ENCODE measurements at places on chromosomes 12 and 14.

DNA sequence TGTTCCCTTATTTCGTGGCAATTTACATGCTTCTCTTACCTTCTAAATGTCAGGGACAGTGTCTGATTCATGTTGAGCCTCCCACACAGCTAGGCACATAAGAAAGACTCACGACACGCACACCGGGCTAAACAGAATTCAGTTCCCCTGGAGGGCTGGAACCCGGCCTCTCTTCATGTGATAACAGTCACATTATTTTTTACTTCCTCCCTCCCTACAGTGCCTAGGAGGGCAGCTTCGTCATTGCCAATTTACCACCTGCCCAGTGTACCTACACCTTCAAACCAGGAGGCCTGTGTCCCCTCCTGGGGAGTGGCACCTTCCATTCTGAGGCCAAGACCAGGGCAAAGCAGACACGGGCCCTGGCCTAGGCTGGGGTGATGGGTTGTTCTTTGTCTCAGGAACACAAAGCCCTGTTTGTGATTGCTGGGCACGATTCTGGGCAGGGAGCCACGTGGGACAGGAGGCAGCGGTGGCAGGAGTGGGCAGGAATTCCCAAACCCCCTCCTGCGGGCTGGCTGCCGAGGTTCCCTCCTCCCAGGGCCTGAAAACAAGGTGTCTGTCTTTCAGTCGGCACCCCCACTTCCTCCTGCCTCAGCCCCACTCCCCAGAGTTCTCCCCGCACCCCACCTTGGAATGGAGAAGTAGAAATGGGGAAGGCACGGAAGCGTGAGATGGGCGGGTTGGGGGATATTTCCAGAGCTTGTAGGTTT is 6.8 kb upstream of the RASAL1 start:
- no peak for DNase-seq

- no peak for DNase-seq
Measured at GRCh38 chr12:56634242-56634836, 4.2 kb upstream of the BAZ2A start.

DNA sequence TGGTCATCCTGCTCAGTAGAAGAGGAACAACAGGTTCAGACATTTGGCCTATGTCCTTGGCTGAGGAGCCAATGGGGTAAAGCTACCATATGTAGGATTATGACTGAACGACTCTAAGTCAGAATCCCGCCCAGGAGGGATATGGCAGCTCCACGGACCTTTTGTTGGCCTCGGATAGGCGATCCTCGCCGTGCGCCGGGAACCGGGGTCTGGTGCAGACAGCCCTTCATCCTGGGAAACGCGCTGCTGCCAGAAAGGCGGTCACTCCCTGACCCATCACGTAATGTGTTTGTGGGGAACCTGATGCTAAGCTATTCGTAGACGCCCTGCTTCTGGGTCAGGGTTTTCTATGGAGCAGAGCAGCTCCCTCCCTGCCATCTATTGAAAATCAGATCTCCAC is 178.9 kb upstream of the ALG10B start:
- DNase-seq: no peak

DNA sequence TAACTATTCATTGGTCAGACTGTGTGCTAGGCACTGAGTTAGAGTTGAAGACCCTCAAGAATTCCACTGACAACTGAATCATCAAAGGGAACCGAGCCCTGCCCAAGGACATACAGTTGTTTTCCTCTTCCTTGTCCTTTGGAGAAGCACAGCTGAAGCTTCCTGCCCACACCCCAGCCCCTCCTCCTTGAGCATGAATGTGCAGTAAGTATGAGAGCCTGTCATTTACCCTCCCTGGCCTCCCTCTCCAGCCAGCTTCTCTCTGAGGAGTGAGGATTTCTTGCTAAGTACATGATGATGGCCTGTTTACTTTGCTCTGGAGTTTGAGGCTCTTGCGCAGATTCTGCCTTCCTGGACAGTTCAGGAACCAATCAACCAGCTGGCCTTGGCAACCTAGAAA is 235.2 kb downstream of the CACNA1C start:
- no peak for DNase-seq

DNA sequence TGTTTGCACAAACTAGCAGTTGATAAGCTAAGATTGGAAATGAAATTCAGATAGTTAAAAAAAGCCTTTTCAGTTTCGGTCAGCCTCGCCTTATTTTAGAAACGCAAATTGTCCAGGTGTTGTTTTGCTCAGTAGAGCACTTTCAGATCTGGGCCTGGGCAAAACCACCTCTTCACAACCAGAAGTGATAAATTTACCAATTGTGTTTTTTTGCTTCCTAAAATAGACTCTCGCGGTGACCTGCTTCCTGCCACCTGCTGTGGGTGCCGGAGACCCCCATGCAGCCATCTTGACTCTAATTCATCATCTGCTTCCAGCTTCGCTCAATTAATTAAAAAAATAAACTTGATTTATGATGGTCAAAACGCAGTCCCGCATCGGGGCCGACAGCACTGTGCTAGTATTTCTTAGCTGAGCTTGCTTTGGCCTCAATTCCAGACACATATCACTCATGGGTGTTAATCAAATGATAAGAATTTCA is 335.6 kb downstream of the TMEM121 start:
- no peak for DNase-seq

DNA sequence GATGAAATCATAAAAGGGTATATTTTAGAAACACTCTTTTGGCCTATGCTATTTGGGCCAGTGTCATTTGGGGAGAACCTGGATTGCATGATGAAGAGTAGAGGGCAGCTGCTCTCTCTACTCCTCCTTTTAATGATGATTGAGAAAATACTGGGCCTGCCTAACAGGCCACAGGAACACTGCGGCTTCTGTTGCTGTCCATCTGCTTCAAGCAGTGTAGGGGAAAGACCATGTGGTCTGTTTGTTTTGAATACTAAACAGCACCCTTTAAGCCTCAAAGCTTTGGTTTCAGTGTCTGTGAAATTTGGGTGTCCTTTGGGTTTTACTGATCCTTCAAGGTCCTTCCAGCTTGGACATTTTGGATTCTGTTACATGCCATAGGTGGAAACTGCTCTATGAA is 78.0 kb downstream of the TTC6 start:
- no peak for DNase-seq

DNA sequence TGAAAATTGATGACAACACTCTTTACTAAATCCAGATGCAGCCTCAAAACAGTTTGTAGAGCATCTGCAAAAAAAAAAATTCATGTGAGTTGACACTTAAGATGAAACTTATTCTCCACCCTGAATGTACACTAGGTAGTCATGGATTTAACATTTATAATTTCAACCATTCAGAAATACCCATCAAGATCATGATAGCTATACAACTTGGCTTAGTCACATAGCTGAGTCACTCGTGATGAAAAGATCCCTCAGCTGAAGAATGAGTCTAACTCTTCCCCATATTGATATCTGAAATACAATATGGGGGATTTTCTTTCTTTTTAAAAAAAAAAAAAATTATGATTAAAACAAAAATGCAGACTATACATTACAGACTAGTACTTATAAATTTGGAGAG is 104.8 kb upstream of the PLEKHG7 start:
- DNase-seq: no peak

DNA sequence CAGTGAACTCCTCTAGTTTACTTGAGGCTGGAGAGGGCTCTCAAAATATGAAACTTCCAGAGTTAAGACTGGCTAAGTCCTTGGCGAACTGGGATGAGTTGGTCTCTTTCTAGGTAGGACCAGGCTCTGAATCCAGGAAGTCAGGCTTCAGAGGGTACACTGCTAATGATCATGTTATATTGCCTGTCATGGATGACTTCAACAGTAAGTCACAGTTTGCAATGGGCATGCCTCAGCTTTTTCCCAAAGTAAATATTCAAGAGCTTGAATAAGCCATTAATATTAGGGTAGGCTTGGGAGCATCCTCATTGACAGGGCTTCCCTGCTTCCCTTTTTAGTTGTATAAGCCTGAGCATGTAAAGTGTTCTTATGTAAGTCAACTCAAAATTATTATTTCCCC is 61.7 kb upstream of the PTHLH start:
- DNase-seq: no peak

GRCh38 chr12:114690267-114691135 is 6.5 kb upstream of the TBX3 start:
- no peak for DNase-seq

- no peak for DNase-seq
Measured at GRCh38 chr12:80704420-80704819, 3.0 kb upstream of the MYF6 start.

DNA sequence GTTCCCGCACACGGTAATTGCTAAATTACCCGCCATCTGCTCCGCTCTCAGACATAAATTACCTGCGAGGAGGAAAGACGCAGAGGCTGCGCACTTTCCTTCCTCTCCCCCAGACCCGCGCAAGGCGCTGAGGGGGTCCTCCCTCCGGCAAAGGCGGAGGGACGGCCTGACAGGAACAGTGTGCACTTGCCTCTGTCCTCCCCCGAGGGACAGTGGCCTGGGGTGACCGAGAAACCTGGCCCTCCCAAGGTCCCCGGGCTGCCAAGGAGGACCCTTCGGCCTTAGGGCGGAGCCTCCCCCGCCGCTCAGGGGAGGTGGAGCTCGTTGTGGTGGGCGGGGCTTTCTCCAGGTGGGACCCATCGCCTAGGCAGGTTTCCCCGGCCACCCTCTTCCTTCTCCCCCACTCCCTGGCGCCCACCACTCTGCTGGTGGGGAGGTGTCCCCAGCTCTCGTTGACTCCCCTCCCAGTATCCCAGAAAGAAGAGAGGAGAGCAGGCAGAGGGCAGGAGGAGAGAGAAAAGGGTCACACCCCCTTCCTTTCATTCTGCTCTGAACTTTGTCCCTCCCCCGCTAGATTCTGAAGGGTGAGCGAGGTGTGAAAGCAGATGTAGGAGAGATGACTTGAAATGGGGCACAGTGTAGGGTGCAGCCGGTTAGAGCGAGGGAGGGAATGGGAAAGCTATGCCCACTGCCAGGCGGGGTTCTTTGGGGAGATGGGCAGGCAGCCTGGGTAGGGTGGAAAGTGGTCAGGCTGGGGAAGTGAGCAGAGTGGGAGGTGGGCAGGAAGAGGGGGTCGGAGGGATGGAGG is 11.4 kb upstream of the CALCOCO1 start:
- no peak for DNase-seq

- no peak for DNase-seq
Measured at GRCh38 chr14:72970824-72971434, 44.7 kb downstream of the DCAF4 start.

- DNase-seq: no peak
Measured at GRCh38 chr14:64191756-64192155, 102.4 kb downstream of the ESR2 start.

DNA sequence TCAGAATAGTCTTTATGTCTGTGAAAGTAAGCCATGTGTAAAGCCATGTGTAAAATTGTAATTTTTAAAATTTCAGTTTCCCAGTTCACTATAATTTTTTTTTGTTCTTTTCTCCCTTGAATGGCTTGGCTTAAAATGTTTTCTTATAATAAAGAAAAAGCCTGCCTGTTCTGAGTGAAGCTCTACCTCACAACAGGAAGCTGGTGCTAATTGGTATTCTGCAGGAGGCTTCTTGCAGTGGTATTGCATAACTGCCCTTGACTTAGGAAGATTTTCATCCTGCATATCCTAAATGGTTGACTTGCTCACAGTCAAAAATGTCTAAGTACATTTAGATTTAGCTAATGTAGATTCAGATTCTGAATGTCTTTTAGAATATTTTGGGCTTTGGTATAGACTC is 49.5 kb downstream of the ATP2A2 start:
- DNase-seq: no peak

DNA sequence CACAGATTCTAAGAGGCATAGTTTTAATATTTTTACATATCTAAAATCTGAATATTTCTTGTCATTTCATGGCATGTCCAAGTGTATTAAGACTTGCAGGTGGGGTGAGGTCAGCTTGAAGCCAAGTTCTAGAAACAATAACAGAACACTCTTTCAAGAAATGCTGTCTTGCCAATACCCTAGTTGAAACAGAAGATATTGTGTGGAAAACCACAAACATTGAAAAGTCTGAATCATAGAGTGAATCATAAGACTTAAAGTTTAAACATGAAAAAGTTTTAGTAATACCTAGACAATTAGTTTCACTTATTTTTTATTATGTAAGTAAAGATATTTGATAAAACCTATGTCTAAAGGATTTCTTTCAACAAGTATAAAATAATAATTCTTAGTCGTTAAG is 191.5 kb upstream of the CAND1 start:
- no peak for DNase-seq

GRCh38 chr12:113891739-113892520 is 74.2 kb downstream of the RBM19 start:
- DNase-seq: no peak

GRCh38 chr14:104373055-104373854 is 206.3 kb upstream of the C14orf180 start:
- no peak for DNase-seq

DNA sequence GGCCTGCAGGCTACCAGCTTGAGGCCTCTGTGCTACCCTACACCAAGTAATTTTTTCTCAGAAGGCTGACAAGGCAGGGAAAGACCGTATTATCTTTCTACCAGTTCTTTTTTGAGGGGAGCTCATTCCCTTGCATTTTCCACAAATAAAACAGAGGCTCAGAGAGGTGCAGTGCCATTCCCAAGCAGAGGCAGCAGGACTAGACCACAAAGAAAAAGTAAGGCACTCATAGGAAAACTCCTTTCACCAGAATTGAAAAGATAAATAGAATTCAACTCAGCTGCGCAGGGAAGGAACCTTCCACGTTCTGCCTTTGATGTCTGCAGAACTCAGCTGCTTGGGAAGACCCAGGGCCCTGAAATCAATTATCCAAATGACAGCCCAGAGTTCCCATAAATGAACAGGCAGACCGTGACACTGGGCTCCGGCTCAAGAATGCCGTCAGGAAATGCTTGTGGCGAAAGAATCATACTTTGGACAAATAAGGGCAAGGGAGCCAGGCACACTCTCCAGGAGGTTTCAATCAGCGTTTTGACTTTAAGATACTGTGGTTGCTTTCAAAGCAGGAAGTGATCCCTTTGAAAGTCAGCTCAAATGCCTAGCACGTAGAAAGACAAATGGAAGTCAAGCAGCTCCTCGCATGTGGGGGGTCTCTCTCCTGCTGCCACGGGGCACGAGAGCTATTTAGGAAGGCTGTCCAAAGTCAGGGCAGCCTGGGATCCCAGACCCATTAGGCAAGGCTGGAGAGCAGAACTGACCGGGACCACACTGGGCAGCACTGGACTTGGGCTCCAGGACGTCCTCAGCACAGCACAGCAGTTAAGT is 14.0 kb downstream of the KCTD10 start:
- no peak for DNase-seq

- DNase-seq: no peak
Measured at GRCh38 chr12:539540-540310, 80.0 kb downstream of the B4GALNT3 start.

- no peak for DNase-seq
Measured at GRCh38 chr14:104599446-104599845, 5.1 kb downstream of the TMEM179 start.

- DNase-seq: no peak
Measured at GRCh38 chr12:47722136-47722834, 3.0 kb downstream of the ENDOU start.

DNA sequence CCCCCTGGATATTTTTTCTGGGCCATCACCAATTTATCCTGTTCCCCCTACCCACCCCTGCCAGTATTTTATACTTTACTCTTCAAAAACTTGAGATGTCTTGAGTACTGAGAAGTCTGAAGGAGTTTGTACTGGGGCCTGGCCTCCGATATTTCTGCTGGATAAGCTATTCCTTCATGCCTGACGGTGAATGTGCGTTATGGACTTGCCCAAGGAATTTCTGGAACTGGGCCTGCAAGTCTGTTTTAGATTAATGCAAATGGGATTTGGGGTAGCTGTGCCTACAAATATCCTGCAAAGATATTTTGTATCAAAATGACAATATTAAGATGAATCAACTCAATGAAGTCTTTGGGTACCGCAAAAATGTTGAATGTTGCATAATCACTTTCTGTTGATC is at the start of gene PTCSC3:
TSS of gene PTCSC3 (minus strand) at position 199 of the 400 bp plus-strand sequence.
- DNase-seq: no peak

All from stimulated activated CD8-positive, alpha-beta memory T cell treated with anti-CD3 and anti-CD28 coated beads, Interleukin-7, amount 100 ng/mL, for 1 hour (primary cell).